ENCODE measurements at places on chromosomes 7 and 10. TPM values are rescaled to one million over a fixed set of nuclear protein-coding genes. Genes with fewer than 3 reads are reported as not detected.

The SVIL gene
- 209 TPM for total RNA-seq

The FAM241B gene
- total RNA-seq: 5.6 TPM

The OGDHL gene
- total RNA-seq: 6.0 TPM

The PPP1R9A gene
- 39.5 TPM for total RNA-seq

The FAM131B gene
- 0.57 TPM for total RNA-seq

The CDH23 gene
- 79.3 TPM for total RNA-seq

The ZNF467 gene
- total RNA-seq: 9.7 TPM

The HOXA10 gene
- 15.3 TPM for total RNA-seq

The RBP4 gene
- total RNA-seq: 3.3 TPM

DNA sequence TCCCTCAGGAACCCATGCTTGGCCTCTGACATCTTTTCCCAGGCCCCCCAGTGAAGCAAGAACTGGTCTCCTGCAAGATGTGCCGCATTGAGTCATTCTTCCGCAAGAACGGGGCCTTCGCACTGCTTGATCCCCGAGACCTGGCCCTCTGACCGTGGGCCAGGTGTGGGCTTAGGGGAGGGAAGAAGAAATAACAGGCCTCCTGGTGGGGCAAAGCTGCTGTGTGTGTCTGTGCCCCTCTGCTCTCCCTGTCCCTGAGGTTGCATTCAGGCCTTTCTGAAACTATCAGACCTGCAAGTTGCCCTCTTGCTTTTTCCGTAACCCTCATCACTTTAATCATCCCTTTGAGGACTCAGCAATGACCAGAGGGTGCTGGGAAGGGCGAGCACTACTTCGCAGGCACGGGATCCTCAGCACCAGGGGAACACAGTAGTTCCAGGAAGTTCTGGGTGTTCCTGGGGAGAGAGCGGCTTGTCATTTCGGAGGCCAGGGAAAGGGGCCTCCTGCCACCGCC lies 6.0 kb downstream of the ATP6V1F start:
- DNase-seq: no peak

DNA sequence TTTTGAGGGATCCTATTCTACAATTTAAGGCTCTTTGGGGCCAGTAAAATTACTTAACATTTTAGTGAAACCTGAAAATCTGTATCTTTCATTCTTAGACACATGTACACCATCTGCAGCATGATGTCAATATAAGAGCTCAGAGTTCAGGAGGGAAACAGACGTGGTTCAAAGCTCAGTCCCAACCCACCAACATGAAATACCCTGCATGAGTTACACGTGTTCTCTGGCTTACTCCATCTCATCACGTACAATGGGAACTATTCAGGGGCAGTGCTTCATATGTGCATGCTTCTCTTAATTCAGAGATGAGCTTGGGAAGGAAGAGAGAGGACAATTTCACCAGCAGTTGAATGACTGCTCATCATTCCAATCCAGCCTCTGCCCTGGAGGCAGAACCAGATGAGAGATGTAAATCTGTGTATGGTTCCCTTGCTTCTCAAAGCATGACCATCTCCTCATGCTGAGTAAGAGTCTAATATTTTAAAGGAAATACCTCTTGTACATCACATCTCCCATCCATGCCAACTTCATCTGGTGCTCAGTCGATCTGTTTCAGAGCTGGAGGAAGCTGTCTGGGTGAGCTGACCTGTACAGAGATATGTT lies 29.0 kb upstream of the ADAM12 start:
- no peak for DNase-seq

- no peak for DNase-seq
These were observed 52.1 kb downstream of the MPP7 start for GRCh38 chr10:28250782-28251181.

DNA sequence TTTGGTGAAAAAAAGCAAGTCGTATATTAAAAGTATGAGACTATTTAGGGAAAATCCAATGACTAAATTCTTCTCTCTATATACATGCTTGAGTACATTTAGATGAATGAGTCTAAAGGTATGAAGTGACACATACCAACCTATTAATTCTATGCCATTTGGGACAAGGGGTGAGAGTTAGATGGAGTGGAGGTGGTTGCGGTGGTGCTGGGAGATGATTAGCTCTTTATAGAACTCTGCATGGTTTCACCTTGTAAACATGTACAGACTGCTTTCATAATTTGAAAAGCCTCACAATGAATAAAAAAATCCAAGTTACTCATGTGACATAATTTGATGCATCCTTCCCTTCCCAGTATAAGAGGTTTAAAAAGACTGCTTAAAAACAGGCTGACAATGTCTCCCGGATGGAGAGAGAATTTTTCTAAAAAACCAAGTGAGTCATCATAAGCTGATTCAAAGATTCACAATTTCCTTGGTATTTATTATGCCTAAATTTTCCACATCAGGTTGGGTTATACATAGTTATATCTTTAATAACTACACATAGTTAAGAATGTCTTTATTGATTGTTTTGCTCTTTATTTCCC lies 572.8 kb downstream of the REEP3 start:
- no peak for DNase-seq

DNA sequence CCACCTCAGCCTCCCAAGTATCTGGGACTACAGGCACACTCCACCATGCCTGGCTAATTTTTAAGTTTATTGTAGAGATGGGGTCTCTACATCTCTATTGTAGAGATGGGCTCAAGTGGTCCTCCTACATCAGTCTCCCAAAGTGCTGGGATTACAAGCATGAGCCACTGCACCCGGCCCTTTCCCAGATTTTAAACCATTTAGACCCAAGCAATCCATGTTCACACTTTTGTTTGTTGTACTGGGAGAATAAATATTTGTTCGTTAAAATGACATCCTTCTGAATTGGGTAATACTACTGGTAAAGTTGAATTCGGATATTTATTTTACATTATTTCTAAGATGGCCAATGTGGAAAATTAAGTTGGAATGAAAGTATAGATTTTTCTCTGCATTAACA lies 52.7 kb downstream of the MINPP1 start:
- no peak for DNase-seq

DNA sequence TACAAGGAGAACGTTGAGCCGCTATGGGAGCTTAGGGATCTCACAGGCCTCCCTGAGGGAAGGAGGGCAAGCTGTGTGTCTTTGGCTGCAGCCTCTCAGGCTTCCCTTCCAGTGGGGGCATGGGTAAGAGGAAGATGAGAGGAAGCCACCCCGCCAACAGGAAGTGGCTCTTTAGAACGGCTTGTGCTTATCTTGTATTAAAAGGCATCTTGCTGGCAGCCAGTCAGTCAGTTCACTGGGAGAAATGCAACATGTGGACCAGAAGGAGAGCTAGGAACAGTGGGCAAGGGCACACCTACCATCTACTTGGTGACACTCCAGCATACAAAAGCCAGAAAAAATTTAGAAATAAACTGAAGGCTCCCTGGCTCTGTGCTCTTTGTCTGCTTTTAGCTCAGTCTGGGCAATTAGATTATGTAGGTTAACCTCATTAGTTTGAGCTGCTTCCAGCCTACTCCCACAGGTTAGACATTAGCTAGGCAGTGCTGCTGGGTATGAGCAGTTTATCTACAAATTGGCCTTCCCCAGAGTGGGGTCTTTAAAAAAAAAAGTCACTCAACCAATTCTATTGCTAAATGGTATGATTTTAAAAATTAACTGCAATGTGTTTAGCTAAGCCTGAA lies 595.9 kb downstream of the KCNMA1 start:
- DNase-seq: no peak

- no peak for DNase-seq
These were observed 79.9 kb downstream of the ADAM22 start for GRCh38 chr7:88013981-88014380.

DNA sequence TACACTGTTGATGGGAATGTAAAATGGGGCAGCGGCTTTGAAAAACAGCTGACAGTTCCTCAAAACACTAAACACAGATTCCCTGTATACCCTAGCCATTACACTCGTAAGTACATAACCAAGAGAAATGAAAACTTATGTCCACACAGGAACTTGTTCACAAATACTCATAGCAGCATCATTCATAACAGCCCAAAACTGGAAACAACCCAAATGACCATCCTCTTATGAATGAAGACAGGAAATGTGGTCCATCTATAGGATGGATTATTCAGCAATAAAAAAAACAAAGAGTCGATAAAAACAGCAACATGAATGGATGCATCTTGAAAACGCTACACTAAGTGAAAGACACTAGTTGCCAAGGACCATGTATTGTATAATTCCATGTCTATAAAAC lies 23.7 kb downstream of the NMT2 start:
- DNase-seq: no peak

DNA sequence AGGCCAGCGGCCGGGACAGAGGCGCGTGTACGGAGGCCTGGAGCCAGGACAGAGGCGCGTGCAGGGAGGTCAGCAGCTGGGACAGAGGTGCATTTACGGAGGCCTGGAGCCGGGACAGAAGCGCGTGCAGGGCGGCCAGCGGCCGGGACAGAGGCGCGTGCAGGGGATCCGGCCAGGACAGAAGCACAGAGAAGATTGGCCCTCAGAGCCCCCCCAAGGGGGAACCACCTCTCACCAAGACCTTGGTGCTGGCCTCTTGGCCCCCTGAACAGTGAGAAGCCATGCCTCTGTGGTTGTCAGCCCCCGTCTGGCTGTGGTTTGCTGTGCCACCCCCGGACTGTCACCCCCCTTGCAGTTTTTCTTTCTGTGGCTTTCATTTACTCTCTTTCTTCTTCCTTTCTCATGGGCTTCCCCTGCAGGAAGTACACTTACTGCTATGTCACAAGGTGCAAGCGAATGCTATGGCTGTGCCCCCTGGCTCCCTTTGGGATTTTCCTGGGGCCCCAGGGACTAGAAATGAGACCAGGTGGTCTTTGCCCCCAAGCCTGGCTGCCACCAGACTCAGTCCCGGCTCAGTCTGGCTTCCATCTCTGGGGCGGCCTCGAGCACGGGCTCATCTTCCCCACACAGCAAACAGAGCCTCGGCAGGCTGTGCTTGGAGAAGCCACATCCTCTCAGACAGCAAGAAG lies 41.1 kb downstream of the INSIG1 start:
- DNase-seq: no peak
